ENCODE measurements at places on chromosomes 6 and 20.
A peak's percentile ranks its signal among the peaks of the same experiment; 100 is the strongest.

GRCh38 chr6:11921751-11922150 lies 90.4 kb upstream of the HIVEP1 start:
- DNase-seq, result peak; percentile 18

- peak; percentile 81 for DNase-seq
Measured at GRCh38 chr6:137728386-137729349, 138.4 kb upstream of the TNFAIP3 start.

- DNase-seq, result no peak
Measured at GRCh38 chr6:168225471-168225911, 94.1 kb downstream of the DACT2 start.

DNA sequence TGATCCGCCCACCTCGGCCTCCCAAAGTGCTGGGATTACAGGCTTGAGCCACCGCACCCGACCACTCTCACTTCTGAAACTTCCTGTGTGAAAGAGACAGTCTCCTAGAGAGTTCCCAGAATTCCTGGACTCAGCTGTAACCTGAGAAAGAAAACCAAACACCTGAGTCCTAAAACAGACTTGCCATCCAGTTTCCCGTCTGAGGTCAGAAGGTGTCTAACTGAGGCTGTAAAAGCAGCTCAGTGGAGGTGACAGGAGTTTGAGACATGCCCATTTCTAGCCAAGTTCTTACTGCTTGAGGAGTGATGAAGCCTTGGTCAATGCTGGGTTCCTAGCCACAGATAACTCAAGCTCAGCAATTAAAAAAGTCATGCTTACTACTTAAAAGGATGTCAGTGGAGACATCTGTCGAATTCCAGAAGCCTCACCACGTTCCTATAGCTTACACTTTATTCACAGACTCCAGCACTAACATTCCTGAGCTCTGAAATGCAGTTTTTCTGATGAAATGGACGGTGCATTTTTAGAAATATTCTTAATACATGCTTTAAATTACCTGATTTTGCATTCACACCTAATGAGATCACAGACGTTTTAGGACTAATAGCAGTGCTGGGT lies 6.1 kb downstream of the UQCC2 start:
- peak; percentile 61 for DNase-seq

GRCh38 chr6:43451348-43451747 lies 4.0 kb downstream of the DLK2 start:
- DNase-seq, result no peak

GRCh38 chr6:13573669-13574110 lies 711 bp upstream of the SIRT5 start:
- peak; percentile 55 for DNase-seq

GRCh38 chr6:39225543-39225942 lies 3.7 kb downstream of the KCNK5 start:
- no peak for DNase-seq

DNA sequence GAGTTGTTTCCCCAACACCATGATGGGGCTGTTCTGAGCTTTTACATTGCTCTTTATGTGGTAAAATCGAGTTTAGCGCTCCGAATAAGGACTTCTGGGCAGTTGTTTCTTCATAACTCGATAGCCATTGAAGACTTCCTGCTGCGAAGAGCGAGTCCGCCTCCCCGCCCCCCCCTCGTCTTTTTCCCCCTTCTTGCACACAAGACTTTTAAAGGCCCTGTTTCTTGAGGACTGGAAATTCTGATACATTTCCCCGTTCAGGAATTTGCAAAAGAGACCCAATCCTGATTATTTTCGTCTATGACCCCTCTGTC lies 1.5 kb upstream of the CITED2 start:
- no peak for DNase-seq

GRCh38 chr6:170025935-170026750 lies 264.7 kb downstream of the DLL1 start:
- no peak for DNase-seq

- DNase-seq, result peak; percentile 49
Measured at GRCh38 chr20:50121858-50122271, 8.9 kb upstream of the UBE2V1 start.

DNA sequence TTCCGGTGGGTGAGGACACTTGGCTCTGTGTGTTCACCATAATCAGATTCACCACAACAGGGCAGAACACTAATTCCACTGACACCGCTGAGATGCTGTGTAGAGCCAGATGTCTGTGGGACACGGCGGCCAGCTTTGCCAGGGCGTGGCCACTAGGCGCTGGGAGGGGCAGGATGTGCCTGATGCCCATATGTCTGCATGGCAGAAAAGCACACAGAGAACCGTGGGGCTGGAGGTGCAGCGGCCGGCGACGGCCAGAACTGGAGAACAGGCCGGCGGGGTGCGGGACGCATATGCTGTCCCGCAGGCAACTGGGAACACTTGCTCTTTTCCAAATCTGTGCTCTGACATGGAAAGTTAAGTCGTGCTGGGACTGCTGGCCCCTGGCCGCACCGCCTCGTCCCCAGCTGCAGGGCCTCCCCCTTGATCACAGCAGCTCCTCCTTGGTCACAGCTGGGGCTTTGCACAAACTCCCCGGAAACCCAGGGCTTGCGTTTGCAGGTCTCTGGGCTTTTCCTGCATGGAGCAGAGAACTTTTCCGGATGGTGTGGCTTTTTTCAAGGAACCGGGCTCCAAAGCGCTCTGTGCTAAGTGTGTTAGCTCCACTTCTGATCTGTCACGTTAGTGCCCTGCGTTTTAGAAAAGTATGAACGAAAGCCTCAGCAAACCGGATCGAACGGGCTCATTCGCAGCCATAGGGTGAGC lies 31.1 kb downstream of the NTSR1 start:
- DNase-seq, result peak; percentile 22

DNA sequence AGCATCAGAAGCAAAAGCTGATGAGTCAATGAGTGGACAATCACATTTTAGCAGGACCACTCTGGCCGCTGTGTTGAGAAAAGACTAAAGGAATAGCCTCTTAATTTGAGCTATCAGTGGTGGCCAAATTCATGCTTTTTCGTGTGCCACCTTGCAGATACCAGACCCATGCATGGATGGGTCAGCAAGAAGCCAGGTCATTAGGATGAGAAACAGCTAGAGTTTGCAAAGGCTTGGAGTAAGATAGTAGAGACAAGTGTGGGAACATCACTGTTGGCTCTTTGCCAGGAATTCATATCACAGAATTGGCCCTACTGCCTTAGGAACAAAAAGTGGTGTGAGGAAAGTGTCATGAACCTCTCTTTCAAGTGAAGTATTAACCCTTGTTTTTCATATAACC lies 25.5 kb downstream of the MRAP2 start:
- DNase-seq, result no peak

DNA sequence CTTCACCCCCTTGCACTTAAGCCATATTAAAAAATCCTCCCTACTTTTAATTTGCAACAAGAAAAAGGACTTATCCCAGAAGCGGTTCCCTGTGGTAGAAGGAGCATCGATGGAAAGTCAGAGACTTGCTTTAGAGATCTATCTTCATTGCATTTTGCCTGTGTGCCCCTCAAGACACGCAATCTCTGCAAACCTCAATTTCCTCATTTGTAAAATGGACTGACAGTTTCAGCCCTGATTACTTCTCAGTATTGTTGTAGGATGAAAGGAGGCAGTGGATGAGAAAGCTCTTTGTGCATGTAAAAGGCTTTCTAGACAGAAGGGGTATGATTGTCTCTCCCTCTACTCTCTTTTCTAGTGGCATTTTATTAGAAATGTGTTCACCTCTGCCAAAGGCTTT lies 410.2 kb downstream of the CDC5L start:
- DNase-seq, result no peak

DNA sequence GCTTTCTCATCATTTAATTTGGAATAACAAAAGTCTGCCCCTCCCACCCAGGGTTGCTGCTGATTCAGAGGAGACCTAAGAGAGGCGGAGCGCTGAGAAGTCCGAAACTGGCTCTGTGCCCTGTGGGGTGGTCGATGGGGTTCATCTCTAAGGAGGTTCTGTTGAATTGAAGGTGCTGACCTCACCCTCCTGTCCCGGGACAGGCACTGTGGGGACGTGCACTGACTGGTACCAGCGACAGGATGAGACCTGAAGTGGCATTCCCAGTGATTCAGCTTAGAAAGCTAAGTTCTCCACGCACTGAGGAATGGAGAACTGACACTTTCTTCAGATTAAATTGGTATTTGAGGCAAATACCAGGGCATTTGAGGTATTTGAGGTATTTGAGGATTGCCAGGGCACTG lies 1.3 kb downstream of the GUCA1B start:
- peak; percentile 52 for DNase-seq

DNA sequence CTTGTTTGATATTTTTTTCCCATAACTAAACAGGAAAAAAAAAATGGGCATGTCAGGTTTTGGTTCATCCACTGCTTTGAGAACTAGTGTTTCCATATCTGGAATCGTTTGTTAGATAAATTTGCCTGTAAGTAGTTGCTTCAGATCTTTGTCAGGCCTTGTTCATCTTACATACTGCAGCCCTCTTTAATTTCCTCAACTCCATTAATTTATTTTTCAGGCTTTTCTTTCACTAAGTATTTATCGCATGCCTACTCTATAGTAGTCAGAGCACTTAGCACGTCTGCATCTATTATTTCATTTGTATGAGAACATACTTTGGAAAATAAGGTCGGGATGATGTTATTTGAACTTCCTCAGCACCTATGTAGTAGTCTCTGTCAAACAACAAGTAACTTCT lies 80.9 kb downstream of the CAP2 start:
- DNase-seq, result no peak

DNA sequence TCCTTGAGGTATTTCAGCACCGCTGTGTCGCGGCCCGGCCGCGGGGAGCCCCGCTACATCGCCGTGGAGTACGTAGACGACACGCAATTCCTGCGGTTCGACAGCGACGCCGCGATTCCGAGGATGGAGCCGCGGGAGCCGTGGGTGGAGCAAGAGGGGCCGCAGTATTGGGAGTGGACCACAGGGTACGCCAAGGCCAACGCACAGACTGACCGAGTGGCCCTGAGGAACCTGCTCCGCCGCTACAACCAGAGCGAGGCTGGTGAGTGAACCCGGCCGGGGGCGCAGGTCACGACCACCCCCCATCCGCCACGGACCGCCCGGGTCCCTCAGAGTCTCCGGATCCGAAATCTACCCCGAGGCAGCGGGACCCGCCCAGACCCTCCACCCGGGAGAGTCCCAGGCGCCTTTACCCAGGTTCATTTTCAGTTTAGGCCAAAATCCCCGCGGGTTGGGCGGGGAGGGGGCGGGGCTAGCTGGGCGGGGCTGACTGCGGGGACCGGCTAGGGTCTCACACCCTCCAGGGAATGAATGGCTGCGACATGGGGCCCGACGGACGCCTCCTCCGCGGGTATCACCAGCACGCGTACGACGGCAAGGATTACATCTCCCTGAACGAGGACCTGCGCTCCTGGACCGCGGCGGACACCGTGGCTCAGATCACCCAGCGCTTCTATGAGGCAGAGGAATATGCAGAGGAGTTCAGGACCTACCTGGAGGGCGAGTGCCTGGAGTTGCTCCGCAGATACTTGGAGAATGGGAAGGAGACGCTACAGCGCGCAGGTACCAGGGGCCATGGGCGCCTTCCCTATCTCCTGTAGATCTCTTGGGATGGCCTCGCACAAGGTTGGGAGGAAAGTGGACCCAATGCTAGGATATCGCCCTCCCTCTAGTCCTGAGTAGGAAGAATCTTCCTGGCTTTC lies 693 bp downstream of the HLA-F start:
- DNase-seq, result no peak

DNA sequence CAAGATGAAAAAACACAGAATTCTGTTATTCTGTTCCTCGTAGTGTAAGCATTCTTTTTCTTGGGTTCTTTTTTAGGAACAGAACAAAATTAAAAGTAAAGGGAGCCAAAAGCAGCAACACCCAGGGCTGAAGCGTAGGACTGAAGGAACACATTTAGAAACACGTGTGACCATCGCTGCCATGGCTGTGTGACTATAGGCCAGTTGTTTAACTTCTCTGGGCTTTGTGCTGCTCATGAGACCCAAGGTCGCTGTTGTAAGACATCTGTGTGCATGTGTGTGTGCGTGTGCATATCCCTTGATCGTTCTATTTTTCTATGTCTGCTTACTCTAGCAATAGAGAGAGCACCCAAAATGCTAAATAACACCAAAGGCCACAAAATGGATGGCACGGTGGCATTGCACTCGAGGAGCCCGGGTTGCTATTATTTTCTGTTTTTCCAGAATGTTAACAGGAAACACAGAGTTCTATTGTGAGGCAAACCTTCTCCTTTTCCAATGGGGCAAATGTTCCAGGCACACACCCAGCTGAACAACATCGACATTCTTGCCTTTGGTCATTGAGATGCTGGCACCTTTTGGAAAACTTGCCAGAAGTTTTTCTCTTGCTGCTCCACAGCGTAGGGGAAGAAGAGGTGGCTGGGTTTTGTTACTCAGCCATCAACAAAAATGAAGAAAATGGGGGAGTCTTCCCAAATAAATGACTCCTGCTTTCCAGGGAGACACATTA lies 267.8 kb upstream of the ECI2 start:
- no peak for DNase-seq

GRCh38 chr6:122361314-122361979 lies 38.0 kb upstream of the HSF2 start:
- no peak for DNase-seq

- peak; percentile 73 for DNase-seq
Measured at GRCh38 chr6:42166444-42167141, 6.6 kb upstream of the GUCA1A start.

Data from fibroblast of skin of back (primary cell).